ENCODE measurements at places on chromosomes 7 and 10.
A peak's percentile ranks its signal among the peaks of the same experiment; 100 is the strongest.

GRCh38 chr10:55019439-55019838, 218.4 kb upstream of the PCDH15 start:
- DNase-seq: no peak

DNA sequence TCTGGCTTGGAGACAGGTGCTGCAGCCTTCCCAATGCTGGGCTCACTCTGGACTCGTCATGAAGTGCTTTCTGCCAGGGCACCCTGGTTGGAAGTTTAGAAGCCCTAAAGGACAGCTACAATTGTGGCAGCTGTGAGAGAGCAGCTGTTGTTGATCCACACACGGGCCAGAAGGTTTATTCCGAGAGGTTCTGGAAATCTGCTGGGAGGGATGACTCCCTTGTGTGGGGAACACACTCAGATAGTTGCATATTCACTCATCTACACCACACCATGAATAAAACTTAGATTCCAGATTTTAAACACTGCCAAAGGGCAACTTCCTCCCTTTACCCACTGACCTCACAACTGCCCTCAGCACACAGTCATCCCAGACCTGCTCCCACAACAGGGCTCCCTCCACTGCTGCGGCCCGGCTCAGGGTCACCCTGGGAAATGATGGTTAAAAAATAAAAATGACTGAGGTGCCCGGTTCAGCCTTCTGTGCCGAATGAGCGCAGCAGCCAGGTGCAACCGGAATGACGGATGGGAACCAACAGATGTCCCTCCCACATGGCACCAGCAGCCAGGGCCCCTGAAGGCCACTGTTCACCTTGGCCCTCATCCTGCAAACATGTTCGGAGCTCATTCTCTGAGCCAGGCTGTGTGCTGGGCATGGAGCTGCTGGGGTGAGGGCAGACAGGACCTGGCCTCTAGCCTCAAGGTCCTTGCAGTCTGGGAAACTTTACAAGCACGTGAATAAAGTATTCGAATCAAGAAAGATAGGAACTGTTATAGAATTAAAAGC, 40.2 kb downstream of the ASB13 start:
- DNase-seq: no peak

DNA sequence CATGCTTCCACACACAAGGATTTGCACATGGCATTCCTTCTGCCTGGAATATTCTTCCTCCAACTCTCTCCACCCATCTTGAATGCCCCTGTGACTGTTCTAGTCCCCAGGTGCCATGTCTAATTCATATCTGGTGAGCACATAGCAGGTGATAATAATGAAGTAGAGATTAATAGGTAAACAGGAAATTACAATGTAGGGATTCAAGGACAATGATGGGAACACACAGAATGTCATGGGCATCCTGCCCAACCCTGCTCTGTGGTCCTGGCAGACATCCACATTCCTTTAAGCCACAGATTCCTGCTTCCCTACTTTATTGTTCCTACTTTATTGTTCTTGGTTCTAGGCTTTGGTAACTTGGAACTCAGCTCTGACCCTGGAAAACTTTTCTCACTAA, 115.8 kb downstream of the THSD7A start:
- DNase-seq: no peak

DNA sequence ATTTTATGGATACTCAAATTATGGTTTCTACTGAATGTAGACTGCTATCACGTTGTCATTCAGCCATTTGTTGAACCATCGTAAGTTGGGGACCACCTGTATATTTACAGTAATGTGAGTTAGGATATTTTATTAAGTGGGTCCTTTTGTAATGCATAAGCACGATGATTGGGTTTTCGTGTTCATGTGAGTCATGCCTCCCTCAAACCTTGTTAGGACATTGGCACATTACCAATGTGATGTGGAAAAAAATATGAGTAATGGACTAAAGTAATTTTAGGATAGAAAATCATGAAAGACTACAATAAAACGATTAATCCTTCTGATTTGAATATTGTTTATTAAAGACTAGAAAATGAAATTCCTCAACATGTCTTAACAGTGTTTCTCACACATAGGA, 8.7 kb downstream of the SMC3 start:
- no peak for DNase-seq

GRCh38 chr7:128067983-128068382, 36.7 kb upstream of the LRRC4 start:
- DNase-seq: no peak

DNA sequence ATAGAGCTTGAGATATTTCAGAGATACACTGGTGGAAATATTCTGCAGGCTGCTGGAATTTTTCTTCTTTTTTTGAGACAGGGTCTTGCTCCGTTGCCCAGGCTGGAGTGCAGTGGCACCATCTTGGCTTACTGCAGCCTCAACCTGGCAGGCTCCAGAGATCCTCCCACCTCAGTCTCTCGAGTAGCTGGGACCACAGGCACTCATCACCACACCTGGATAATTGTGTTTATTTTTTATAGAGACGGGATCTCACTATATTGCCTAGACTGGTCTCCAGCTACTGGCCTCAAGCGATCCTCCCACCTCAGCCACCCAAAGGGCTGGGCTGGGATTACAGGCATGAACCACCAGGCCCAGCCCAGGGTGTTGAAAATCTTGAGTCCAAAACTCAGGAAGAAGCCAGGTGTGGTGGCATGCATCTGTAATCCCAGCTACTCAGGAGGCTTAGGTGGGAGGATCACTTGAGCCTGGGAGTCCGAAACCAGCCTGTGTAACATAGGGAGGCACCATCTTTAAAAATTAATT, 55.7 kb upstream of the FOXK1 start:
- DNase-seq: no peak

DNA sequence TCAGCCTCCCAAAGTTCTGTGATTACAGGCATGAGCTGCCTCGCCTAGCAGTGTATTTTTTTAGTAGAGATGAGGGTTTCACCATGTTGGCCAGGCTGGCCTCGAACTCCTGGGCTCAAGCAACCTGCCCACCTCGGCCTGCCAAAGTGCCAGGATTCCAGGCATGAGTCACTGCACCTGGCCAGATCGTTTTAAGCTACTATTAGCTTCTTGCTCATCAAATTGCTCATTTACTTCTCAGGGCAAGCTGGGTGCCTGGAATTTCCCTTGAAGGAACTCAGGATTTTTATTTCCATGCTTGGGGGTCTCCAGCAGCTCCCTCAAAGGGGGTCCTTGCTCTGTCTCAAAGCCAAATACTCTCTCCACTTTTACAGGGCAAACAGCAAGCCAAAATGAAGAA, 798.0 kb upstream of the AUTS2 start:
- DNase-seq: no peak

- no peak for DNase-seq
Observed at GRCh38 chr10:47133871-47134570, 166.0 kb upstream of the GDF10 start.

- DNase-seq: peak; percentile 30
Observed at GRCh38 chr7:55565681-55566080, 6.6 kb downstream of the VOPP1 start.

GRCh38 chr7:140044251-140044650, 18.5 kb downstream of the PARP12 start:
- no peak for DNase-seq

- no peak for DNase-seq
Observed at GRCh38 chr10:92530891-92531535, 42.9 kb downstream of the IDE start.

Measured in SK-MEL-5 (cell line).